ENCODE measurements at places on chromosomes 4 and X.

- no peak for DNase-seq
These were observed 92.3 kb downstream of the RLIM start for GRCh38 chrX:74521961-74522751.

DNA sequence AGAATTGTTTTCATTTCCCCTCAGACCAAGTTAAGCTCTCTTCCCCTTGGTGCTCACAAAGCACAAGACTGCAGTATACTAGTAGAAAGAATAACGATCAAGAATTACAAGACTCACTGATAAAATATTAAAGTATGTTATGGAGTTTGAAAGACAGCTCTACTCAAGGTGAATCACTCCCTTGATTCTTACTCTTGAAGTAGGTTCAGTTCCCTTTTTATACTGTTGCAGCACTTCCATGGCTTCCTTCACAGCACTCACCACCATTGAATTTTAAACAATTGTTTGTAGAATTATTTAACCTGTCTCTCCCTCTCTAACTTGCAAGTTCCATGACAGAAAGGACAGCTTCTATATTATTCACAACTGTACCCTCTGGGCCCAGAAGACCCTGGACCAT lies 42.2 kb downstream of the CASK start:
- DNase-seq = no peak

GRCh38 chr4:180665481-180665880 lies 1577.7 kb upstream of the TENM3 start:
- DNase-seq = no peak

DNA sequence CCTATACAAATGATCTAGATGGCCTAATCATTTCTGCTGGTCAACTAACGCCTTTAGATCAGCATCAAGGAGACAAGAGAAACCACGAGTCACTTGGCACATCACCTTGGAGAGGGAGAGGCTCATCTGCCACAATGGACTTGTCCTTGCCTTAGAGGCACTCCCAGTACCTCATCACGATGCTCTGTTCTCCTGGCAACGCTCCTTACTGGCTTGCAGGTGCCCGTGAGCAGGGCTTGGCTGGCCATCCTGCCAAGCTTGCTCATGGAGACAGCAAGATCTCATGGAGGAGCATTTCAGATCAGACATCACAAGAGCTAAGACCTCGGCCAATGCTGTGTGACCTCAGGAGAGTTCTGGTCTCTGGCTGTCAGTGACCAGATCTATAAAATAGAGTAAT lies 2.7 kb upstream of the SMIM20 start:
- no peak for DNase-seq

DNA sequence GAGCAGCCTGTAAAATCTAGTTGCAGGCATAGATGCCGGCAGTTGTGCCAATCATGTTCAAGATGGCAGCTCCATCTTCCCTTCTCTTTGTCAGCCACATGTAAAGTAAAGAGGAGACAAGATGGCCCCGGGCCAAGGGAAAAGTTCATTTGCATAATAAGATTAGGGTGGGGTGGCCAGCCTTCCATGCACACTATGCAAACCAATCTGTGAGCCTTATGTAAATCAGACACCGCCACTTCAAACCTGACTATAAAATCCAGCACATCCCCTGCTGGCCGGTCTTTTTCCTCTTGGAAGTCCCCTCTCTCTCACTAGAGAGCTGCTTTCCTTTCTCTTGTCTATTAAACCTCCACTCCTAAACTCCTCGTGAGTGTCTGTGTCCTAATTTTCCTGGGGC lies 78.9 kb upstream of the CBR4 start:
- no peak for DNase-seq

DNA sequence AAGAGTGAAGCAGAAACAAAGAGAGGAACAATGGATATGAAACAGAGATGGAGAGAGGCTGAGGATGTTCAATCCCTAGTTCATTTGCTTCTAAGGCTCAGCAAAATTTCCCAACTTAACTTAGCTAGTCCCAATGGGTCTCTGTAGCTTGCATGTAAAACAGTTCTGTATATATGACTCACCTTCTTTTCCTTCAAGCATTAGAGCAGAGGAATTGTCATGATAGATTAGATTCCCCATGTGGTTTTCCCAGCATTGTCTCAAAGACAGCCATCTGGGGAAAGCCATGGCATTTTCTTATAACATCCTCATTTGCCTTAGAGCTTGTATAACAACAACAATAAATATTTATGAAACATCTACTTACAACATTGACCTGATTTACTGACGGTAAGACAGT lies 93.9 kb upstream of the GATB start:
- no peak for DNase-seq

DNA sequence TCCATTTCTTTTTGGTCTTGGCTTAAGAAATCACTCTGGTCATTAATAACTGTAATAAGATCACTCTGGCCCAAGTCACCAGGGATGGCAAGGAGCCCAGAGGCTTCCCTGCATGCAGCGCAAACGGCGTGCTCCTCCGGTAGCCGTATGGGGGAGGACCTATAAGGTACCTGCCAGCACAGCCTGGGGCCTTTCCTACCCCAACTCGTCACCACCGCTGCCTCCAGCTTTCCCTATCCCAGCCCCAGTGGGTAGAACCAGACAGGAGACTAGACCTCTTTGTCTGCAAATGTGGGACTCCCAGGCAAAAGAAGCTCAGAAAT lies 25.9 kb downstream of the HAND2 start:
- DNase-seq = no peak

DNA sequence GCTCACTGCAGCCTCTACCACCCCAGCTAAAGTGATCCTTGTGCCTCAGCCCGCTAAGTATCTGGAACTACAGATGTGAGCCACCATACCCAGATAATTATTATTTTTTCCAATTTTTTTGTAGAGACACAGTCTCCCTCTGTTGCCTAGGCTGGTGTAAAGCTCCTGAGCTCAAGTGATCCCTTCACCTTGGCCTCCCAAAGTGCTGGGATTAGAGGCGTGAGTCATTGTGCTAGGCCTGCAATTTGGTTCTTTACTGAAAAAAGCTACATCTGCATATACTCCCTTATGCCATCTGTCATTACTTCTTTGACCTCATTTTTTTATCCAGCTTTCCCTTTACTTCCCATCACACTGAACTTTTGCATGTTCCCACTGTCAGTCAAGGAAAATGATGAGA lies 2012.4 kb upstream of the IGFBP7 start:
- no peak for DNase-seq

DNA sequence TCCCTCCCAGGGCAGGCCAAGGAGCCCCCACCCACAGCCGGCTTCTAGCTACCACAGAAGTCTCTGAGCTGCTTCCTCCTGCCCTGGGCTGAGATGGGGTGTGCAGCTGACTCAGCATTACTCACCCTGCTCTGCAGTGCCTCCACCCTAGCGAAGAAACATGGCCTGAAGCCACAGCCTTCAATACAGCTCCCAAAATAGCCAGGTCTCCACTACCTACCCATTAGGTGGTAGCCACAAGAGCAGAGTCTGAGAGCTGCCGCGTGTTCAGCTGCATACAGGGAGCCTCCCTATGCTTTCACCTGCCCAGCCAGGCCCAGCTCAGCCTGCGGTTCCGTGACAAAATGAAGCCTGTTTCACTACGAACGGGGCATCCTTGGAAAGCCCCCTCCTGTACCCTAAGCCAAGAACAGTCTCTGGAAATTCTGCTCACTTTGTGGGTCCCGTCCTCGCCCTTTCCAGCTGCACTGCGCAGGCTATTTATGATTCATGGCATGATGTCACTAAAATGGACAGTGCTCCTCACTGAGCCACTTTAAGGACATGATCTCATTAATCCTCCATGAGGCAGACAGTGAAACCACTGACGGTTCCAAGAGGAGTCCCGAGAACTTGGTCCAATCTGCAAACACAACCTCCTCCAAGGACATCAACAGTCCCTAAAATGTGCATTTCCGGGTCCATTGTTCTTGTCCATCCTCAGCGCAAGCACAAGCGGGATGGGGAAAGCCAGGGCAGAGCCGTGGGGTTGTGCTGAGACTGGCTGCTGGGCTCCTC lies 20.2 kb downstream of the WDR1 start:
- DNase-seq = peak; percentile 69

- no peak for DNase-seq
These were observed 60.8 kb upstream of the MID1 start for GRCh38 chrX:10681167-10681566.

GRCh38 chrX:46383006-46383405 lies 162.2 kb downstream of the ZNF674 start:
- no peak for DNase-seq

GRCh38 chrX:141652286-141652685 lies 46.3 kb downstream of the SPANXD start:
- DNase-seq = no peak

- no peak for DNase-seq
These were observed 53.9 kb upstream of the C4orf50 start for GRCh38 chr4:6071959-6072720.

- DNase-seq = no peak
These were observed 152.0 kb downstream of the GASK1B start for GRCh38 chr4:158020734-158021346.

GRCh38 chr4:156803056-156803455 lies 168.5 kb downstream of the PDGFC start:
- no peak for DNase-seq

DNA sequence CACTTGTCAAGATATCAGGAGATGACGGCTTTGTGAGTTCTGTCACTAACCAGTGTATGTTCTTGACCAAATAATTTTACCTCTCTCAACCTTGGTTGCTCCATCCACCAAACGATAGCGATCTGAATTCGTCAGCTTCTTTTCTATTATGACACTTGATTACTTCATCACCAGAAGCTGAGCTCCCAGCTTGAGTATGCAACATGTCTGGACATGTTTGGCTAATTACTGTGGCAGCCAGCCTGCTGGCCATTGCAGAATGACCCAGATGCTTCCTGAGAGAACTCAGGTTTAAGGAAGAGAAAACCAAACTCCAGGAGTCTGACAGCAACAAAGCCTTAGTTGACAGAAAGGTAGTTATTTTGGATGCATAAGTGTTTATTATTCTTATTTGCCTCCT lies 46.4 kb upstream of the PARM1 start:
- no peak for DNase-seq
